ENCODE measurements at places on chromosomes 1 and 21. TPM values are rescaled to one million over a fixed set of nuclear protein-coding genes. Genes with fewer than 3 reads are reported as not detected.

DNA sequence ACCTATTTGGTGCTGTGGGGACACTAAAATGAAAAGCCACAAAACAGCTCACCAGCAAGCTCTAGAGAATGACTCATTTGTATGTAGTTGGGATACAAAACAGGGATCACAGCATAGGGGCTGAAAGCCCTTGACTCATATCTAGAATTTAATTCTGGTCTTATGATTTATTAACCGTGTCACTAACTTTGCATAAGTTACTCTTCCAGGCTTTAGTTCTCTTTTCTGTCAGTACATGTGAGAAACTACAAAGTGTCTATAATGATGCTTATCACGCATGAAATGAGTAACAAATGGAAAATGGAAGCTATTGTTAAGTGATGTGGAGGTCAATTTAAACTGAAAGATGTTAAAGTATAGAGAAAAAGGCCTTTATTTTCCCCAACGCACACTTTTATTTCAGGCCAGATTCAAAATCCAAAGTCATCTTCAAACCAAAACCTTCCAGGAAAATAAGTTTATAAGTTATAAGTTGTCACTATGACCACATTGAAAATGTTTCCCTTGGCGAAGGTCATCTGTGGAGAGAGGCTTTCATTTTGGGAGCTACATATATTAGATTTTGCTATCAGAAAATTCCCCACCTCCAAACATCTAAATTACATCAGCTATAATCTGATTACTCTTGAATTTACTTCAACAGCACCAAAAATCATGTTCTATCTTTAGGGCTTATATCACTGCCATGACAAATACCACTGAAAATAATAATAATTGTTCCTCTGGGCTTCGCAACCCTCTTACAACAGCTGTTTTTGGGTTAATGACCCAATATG lies 430.5 kb downstream of the MRPL39 start:
- H3K27ac ChIP-seq, result peak overlapping the region; percentile 58
- H3K4me3 ChIP-seq, result no peak overlapping the region
- H3K27me3 ChIP-seq, result no peaks in the 10 kb centered on the region
- peak; percentile 87 for DNase-seq

The SH3BGR gene
- 3.5 TPM for polyA plus RNA-seq

DNA sequence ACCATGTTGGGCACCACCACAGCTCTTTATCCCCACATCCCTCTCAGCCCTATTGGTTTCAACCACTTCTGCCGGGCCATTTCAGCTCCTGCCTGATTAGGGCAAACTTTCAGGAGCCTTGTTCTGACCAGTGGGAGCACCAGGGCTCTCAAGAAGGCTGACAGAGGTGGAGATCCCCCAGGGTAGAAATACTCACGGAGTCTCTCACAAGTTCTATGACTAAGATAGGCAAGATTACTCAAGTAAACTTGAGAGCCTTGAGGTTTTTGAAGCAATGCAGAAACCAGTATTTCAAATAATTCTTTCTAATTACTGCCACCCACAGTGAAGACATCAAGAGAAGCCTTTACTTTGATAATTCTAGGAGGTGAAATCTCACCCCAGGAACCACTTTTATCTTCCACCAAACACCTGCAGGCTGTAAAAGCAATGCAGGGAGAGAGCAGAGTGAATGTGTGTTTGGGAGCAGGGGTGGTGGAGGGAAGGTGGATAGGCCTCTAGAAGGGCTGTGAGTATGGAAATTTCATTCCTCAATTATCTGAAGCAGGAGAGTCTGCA lies 6.6 kb upstream of the PTCH2 start:
- peaks cover 3% of the 10 kb centered on the region for H3K4me1 ChIP-seq
- H3K36me3 ChIP-seq, result no peaks in the 10 kb centered on the region
- no peak overlapping the region for H3K27ac ChIP-seq
- H3K4me3 ChIP-seq, result no peak overlapping the region

DNA sequence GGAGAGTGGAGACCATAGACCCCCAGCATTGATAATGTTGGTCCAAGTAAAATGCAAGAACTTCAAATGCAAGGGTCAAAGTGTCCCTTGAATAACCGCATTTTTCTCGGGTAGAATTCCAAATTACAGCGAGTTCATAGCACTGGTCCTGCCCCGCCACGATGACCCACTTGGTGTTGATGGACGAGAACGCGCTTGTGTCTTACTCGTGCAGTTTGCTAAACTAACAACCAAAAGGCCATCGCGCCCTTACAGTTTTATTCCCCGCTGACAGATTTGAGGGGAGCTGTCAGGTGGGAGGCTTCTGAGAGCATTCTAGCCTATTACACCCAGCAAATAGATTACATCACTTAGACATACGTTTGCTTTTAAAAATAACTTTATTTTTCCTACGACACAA lies 17.3 kb upstream of the TSPEAR start:
- no peak overlapping the region for H3K27ac ChIP-seq
- H3K4me3 ChIP-seq, result no peak overlapping the region
- no peaks in the 10 kb centered on the region for H3K36me3 ChIP-seq
- no peak for DNase-seq

DNA sequence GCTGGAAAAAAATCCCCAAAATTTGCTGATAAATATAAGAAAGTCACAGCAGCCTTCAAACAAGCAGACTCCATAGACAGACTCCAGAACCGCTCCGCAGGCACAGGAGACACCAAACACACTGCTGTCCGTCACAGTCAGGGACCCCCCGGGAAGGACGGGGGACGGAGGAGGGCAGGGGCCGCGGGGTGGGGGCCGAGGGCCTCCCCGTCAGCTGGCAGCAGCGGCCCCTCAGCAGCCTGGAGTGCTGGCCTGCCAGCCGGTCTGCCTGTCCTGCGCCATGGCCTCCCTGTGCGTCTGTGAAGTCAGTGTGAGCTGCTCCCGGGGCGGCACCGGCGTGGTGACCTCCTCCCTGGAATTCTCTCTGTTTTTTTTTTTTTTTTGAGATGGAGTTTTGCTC lies 10.1 kb upstream of the C1orf159 start:
- DNase-seq, result no peak
- peaks cover 2% of the 10 kb centered on the region for H3K27me3 ChIP-seq
- no peak overlapping the region for H3K4me3 ChIP-seq
- H3K4me1 ChIP-seq, result 0 out of 2 replicates have a peak, but pooled peaks cover 4% of the 10 kb centered on the region
- H3K36me3 ChIP-seq, result no peaks in the 10 kb centered on the region

DNA sequence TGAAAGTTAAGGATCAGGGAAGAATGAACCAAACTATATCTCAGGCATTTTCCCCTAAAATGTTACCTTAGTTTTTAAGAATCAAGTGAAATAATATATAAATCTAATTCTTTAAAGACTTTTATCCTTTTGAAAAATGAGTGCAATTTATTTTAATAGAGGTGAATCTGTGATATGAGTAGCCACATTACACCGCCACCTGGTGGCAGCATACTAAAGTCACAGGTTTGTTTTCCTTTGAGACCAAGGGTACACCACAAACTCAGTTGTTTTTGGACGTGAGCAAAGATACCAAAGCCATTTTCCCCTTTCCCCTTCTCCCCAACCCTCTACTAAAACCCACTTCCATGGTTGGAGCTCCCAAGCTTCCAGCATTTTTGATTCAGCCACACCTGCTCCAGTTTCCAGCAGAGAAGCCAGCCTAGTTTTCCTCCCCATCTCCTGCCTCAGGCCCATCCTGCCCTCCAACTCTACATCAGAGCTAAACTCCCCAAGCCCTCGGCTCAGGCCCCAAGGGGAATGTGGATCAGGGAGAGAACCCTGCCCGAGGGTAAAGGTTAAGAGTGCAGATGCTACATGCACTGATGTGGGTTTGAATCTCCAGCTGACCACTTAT lies 22.9 kb upstream of the LDLRAP1 start:
- DNase-seq, result peak; percentile 17
- H3K36me3 ChIP-seq, result no peaks in the 10 kb centered on the region
- no peaks in the 10 kb centered on the region for H3K27me3 ChIP-seq
- no peak overlapping the region for H3K27ac ChIP-seq
- H3K4me1 ChIP-seq, result no peaks in the 10 kb centered on the region
- H3K4me3 ChIP-seq, result no peak overlapping the region

The ZFP69B gene
- 3.3 TPM for polyA plus RNA-seq

DNA sequence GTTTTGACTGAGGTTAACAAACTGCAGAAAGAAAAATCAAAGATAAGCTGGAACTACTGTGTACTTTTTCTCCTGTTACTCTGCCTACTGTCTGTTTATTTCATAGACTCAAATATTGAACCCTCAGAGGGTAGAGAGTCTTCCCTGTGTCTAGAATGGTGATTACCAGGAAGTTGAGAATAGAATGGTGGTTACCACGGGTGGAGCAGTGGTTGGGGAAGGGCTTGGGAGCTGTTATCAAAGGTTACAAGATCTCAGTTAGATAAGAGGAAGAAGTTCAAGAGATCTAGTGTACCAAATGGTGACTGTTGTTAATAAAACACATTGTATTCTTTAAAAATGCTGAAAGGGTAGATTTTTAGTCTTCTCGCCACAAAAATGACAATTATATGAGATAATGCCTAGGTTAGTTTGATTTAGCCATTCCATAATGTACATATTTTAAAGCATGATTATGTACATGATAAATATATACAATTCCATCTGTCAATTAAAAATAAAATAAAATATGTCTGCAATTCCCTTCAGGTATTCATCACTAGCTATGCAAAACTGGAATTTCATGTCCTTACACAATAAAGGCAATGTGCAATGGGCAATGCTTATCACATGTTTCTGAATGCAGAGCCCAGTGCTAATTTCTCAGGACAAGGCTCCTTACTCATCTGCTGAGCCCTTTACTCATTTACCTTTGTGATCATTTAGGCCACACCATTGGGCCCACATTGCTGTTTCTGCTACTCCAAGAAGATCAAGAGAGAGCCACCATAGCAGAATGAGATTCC lies 474.3 kb upstream of the CAMK1G start:
- no peak for DNase-seq
- no peaks in the 10 kb centered on the region for H3K36me3 ChIP-seq

DNA sequence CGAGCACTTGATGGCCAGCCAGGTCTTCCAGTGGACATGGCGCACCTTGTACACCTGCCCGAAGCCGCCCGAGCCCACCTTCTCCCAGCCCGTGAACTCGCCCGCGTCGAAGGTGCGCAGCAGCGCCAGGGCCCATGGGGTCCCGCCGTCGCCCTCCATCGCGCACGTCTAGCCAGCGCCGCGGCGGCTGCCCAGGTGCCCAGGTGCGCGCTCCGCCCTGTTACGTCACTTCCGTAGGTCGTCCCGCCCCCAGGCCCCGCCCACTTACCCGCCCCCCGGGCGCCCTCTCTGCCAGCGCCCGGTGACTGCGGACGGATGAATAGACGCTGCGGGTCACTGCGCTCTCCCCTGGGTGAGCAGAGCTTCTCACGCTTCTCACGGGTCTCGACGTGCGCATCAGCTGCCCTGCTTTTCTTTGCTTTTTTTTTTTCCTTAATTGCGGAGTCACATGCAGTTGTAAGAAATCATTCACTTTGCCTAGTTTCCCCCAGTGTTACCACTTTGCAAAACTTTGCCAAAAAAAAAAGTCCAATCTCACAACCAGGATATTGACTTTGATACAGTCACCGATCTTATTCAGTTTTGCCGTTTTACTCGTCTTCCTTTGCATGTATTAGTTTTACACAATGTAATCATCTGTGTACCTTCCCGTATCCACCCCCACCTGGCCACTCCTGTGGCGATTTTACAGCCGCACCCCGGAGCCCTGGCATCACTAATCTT lies at the start of gene RIPK4:
RIPK4 (minus strand) TSS at position 170 of the 723 bp plus-strand sequence; CDS start at position 159, 11 bp downstream.
- H3K27ac ChIP-seq, result no peak within 1 kb of the TSS
- peak; percentile 19 for DNase-seq
- H3K27me3 ChIP-seq, result peaks cover 40% of the 10 kb centered on the region
- H3K4me3 ChIP-seq, result no peak within 1 kb of the TSS

DNA sequence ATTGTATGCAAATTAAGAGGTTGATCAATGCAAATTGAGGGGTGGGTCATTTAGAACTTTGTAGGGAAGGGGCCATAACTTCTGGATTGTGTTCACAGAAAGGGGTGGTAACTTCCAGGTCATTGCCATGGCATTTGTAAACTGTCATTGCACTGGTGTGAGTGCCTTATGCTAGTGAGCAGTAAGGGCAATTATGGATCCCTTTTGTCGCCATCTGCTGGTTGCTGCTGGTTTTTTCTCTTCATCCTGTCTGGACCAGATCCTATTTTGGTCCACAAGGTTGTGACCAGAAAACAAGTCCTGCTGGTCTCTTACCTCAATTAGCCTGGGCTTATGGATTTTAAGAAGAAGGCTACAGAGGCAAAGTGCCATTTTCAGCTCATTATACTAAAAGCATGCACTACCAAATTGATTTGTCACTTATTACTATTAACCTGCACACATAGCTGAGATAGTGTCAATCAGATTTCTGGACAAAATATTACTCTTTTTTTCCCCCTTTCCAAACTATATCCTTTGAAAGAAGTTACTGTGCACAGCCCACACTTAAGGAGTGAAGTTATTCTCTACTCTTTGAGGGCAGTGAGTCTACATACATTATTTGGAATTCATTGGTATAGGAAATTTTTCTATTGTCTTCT lies 196.2 kb downstream of the ZC3H11B start:
- no peak overlapping the region for H3K27ac ChIP-seq
- no peaks in the 10 kb centered on the region for H3K36me3 ChIP-seq
- H3K27me3 ChIP-seq, result no peaks in the 10 kb centered on the region
- no peaks in the 10 kb centered on the region for H3K4me1 ChIP-seq
- DNase-seq, result peak; percentile 15
- H3K4me3 ChIP-seq, result no peak overlapping the region

The CFAP74 gene
- not detected for polyA plus RNA-seq

The TSSK3 gene
- 1.7 TPM for polyA plus RNA-seq

GRCh38 chr1:87583459-87583858 lies 254.8 kb downstream of the LMO4 start:
- H3K27me3 ChIP-seq, result no peaks in the 10 kb centered on the region
- H3K36me3 ChIP-seq, result no peaks in the 10 kb centered on the region
- DNase-seq, result no peak
- H3K4me1 ChIP-seq, result peaks cover 11% of the 10 kb centered on the region
- no peak overlapping the region for H3K27ac ChIP-seq
- no peak overlapping the region for H3K4me3 ChIP-seq

The UBE2G2 gene
- polyA plus RNA-seq, result 64.6 TPM

- no peaks in the 10 kb centered on the region for H3K27me3 ChIP-seq
- H3K4me3 ChIP-seq, result no peak overlapping the region
- DNase-seq, result no peak
- no peaks in the 10 kb centered on the region for H3K36me3 ChIP-seq
These were observed 156.8 kb downstream of the ST6GALNAC3 start for GRCh38 chr1:76231320-76231719.

DNA sequence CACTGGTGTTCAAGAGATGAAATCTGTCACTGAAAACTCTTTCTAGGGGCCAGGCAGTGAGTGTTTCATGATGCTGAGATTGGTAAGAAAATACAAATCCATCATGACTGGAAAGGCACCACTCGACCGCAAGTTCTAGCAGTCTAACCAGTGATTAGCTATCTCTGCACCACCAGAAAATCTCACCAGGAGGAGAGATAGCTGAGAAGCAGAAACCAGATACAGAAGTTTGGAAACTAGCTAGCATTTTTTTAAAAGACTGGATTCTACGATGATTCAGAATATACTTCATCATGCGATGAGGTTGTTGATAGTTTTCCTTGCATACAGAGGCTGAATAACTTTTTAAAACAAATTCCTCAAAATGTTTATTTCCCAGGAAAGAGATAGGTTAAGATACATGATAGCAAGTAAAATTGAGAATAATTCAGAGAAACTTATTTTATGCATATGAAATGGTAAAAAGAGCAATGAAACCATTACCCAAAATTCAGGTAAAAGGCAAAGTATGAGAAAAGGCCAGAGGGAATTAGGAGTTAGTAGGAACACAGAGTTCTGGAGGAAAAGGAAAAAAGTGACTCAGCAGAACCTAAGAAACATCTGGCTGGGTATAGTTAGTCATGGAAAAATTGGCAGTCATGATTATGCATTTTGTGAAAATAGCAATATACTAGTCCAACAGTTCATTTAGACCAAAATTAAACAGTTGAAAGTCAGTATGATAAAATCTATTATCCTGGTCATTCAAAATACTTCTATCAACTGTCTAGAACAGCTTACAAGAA lies 3.3 kb upstream of the F3 start:
- DNase-seq, result no peak
- no peaks in the 10 kb centered on the region for H3K36me3 ChIP-seq
- H3K4me3 ChIP-seq, result no peak overlapping the region
- H3K27ac ChIP-seq, result no peak overlapping the region
